Progenitor cell of endocrine pancreas (in vitro differentiated cells): ENCODE measurements at places on chromosomes 7 and 10.

- DNase-seq = no peak
Measured at GRCh38 chr10:95478935-95479334, 82.2 kb downstream of the SORBS1 start.

- no peak for DNase-seq
Measured at GRCh38 chr7:83850125-83850524, 201.2 kb upstream of the SEMA3E start.

GRCh38 chr7:137893143-137893742, 46.5 kb upstream of the DGKI start:
- no peak for DNase-seq

GRCh38 chr10:17764142-17764541, 12.1 kb downstream of the TMEM236 start:
- DNase-seq = no peak

GRCh38 chr10:124674768-124675222, 69.4 kb downstream of the FAM53B start:
- DNase-seq = no peak

DNA sequence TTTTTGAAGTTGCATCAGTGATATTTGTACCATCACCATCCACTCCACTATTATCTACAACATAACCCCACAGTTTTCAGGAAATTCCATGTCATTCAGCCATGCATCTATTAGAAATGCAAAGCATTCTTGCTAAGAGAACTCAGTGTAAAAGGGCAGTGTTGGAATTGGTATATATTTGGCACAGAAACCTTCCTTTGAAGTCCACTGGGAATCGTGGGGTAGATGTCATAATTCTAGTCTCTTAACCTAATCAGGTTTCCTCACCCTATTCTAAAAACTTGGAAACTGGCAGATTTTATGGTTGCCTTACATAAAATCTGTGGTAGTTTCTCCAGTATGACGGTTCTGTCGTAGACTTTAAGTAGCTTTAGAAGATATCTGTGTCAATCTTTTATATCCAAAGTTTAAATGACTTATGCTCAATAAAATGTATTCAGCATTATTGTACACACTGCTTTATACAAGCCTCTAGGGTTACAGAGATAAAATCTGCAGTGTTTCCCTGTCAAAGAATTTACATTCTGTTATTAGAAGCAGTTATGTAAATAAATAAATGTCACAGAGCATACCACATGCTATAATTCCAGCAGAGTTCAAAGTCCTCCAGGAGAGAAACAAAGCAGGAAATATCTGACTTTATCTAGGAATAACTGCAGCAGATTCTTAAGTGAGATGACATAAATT, 704.4 kb upstream of the CELF2 start:
- no peak for DNase-seq

- DNase-seq = no peak
Measured at GRCh38 chr10:33715303-33715975, 381.0 kb upstream of the NRP1 start.

- peak; percentile 6 for DNase-seq
Measured at GRCh38 chr10:668786-669485, 20.5 kb downstream of the DIP2C start.

GRCh38 chr7:117750612-117751563, 122.4 kb downstream of the CTTNBP2 start:
- no peak for DNase-seq

DNA sequence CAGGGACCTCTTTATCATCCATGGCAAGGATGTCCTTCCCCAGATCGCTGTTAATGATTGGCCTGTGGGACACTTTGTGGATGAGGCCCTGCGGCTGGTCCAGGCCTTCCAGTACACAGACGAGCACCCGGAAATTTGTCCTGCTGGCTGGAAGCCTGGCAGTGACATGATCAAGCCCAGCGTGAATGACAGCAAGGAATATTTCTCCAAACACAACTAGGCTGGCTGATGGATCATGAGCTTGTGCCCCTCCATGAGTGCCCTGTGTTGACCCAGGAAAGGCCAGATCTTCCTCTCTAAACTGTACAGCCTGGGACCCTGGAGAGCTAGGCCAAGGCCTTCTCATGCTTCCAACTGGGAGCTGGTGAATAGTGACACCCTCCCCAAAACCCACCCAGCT, 124.1 kb downstream of the CUL2 start:
- DNase-seq = no peak

DNA sequence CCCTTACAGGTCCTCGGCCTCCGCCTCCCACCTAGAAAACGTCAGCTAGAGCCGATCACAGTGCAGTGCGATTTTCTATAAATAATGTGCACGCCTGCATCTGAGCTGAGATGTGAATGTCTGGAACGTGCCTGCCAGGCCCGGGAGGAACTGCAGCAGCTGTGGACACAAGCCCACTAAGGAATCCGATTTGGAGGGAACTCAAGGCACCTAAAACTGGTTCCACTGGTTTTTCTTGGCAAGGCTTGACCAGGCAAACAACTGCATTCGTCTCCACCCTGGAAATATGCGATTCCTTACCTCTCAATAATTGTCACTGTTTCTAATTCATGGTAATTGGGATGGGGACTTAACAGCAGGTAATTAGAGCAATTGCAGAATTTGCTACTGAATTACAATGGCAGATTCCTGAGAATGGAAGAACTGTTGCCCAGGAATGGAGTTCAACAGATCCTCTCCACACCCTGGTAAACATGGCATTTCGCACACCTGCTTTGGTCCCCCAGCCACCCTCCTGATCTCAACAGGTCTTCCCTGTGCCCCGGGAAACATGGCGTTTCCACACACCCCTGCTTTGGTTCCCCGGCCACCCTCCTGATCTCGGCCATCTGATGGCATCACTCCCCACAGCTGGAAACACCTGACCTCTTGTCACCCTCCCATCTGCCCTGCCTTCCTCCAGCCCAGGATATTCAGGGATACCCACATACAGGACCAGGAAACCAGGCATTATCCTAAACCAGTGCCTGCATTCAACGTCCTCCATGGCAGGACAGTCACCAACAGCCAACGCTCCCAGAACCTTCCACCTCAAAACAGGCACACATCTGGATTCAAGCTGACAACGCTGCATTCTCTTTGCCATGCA, 76.0 kb downstream of the DIP2C start:
- DNase-seq = no peak

DNA sequence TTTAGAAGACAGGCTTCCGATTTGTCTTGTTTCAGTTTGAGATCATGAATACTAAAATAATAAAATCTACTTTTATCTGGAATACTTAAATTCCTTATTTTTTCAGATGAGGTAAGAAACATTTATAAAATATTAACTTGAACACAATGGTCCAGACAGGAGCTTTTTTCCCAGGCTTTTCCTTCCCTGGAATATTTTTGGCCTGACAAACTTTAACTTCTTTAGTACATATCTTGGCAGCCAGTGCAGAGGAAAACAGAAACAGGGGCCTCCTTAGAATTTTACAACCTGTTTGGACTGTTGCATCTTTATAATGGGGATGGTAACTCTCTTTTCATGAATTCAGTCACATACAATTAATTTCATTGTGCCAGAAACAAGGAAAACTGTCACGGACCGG, 41.4 kb downstream of the NRP1 start:
- DNase-seq = no peak

DNA sequence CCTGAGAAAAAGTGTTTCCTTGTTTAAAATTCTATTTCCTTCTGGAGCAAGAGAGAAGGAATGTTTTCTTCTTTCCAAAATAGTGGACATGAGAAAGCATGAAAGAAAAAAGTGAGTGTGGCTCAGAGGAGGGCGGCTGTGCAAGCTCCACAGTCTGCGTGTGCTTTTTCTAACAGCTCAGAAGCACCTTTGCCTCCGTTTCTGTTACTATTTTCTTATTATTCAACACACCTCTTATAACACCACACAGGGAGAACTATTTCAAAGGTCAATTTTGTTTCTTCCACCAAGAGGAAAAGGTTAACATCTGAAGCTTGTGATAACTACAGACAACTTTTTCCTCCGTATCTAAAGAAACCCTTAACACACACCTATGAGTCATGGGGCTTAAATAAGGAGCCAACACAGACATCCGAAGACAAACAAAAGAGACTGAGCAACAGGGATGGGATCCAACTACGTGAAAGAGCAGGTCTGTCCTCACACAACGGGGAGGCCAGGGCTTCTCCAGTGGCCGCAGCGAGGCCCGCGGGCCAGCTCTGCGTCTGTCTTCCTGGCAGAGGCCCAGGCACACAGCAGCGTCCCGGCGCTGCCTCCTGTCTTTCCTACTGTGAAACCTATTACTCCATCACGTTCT, 36.2 kb upstream of the NCAPG2 start:
- no peak for DNase-seq

DNA sequence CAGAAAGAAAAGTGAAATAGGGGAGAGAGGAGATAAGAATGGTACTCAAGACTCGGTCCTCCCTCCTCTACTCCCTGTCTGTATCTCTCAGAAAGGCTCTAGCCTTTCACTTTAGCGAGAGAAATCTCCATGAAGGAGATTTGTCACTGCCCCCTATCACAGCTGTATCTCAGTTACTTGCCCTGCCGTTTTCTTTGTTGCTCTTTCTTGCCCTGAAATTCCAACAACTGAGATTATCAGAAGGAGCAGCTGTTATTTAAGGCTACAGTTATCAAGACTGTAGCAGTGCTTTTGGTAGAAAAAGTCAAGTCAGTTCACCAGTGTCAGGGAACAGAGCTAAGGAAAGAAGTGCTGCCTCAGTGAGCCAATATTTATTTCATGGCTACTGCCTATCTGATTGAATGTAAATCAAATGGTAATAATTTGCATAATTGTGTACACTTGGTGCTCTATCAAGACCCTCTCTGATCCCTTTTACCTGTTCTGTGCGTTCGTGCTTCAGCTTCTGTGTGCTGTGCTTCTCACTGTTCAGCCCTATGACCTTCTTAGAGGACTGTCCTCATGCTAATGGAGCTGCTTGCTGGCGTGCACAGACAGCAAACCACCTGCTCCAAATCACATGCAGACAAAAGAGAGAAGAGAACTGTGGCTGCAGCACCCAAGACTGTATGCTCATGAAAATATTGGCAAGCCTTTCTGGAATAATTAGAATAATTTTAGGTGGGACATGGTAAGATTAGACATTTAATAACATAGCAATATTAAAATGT, 180.2 kb upstream of the FAM3C start:
- DNase-seq = no peak

DNA sequence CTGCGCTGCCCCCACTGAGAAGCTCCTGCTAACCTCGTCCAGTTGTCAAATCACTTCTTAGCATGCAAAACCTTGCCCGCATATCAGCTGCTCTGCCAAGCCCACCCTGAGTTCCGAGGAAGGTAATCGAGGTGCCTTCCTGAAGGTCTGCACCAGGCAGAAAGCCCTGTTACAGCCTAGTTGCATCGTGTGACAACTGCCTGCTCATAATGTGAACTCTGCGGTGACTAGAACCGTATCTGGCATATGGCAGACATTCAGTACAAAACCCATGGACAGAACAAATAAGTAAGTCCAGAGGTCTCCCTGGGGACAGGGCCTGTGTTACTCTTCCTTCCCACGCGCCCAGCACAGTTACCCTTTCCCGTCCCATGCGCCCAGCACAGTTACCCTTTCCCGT, 394.3 kb downstream of the DNAJB6 start:
- no peak for DNase-seq

DNA sequence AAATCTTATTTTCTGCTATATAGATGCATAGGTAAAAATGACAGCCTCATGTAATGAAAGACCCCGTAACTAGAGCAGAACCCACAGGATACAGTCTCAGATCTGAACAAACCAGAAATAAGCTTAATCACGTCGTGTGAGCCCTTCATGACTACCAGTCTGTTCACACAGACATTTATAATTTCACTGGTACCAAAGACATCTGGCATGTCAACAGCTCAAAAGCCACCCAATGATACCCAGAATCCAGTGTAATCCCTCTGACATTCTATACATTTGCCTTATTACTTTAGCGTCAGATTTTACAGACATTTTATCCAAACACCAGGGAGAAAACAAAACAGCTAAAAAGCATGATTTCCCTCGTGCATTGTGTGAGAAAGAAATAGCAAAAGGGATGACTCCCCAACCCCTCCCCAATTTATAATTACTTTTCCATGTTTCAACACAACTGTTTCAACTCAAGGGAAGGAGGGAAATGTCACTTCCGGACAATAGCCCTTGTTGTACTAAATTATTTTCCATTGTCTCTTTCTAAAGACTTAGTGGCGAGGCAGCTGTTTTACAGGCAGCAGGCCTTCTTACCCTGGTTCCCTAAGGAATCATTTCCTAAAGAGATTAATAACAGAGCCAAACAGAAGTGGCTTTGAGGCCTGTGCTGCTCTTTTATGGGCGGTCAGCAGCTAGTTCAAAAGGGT, 33.2 kb downstream of the DOCK4 start:
- no peak for DNase-seq

DNA sequence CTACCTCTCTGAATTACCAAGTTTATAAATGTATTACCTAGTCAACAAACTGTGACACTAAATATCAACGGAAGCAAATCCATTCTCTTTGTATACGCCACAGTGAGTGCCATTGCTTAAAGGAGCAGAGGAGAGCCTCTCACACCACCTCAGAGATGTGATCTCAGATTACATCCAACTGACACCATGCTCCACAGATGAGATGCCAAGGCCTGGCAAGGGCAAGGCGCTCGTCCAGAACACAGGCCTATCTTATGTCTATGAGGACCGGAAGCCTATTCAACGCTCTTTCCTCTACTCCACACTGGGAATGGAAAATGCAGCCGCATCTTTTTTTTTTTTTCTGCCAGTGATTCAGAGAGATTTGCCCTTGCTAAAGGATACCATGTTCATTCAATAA, 11.4 kb downstream of the PDIA4 start:
- no peak for DNase-seq

- peak; percentile 93 for DNase-seq
Measured at GRCh38 chr7:105013221-105013815, 687 bp upstream of the KMT2E start.

DNA sequence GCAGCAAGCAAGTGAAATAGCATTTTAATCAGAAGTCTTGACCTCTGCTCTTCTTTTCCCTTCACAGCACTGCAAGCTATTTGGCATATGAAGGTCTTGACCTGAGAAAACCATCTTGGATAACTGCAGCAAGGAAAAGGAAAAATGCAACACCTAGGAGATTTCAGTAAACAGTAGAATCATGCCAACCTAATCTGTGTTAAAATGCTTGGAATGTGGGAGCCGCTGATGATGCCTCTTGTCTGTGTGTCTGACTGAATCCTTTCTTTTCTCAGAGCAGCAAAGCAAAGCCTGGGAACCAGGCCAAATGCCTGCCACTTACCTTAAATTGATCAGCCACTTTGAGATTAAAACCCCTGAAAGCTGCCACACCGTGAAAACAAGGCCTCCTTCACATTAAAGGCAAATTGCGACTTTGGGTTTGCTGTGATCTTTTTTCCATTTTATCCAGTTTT, 80.4 kb upstream of the CDK6 start:
- no peak for DNase-seq

DNA sequence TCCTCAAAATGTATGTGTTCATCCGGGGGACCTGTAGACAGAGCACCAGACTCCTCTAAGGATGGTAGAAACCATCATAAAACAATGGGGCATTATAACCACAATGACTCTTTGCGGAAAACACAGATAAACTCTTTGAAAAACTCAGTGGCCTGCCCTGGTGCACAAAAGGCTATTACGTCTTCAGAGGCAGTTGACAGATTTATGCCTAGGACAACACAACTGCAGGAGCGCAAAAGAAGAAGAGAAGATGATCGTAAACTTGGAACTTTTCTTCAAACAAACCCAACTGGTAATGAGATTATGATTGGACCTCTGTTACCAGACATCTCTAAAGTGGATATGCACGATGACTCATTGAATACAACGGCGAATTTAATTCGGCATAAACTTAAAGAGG, 6.0 kb downstream of the RBM48 start:
- no peak for DNase-seq

- no peak for DNase-seq
Measured at GRCh38 chr10:63562857-63563256, 41.7 kb downstream of the REEP3 start.
